ENCODE measurements at places on chromosomes 7 and 10. TPM values are rescaled to one million over a fixed set of nuclear protein-coding genes. Genes with fewer than 3 reads are reported as not detected.

FEZF1 gene
- total RNA-seq: not detected

- peak; percentile 77 for DNase-seq
These were observed at the start of gene ANKRD2 for GRCh38 chr10:97572214-97572989. Gene ANKRD2 (plus strand): TSS chr10:97572779. CDS start chr10:97572789, 10 bp downstream.

- no peak for DNase-seq
These were observed 125.7 kb upstream of the NPS start for GRCh38 chr10:127423218-127423915.

DNA sequence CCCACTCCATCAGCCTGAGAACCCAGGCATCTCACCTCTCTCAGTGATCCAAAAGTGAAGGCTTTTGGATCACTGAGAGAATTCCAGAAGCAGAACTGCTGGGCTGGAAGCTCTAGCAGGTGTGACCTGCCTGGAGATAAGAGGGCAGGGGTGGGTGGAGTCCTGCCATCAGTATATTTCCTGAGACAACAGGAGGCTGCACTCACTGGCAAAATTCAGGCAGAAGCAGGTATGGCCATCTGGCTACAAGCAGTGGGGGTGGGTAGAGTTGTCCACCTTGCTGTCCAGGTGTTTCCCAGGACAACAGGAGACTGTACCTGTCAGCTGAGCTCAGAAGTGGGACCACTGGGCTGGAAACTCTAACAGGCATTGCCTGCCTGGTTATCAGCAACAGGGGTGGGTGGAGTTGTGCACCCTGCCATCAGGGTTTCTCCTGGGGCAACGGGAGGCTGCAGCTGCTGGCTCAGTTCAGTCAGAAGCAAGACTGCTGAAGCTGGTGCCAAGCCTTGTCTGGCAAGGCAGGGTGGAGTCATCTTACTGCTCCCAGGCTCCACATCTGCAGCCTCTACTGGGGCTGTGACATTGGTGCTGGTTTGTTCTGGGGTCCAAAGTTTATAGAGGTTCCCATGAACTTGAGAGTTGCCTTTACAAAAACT, 47.2 kb upstream of the SFTPD start:
- DNase-seq: no peak

FOXI2 gene
- total RNA-seq: not detected

DNA sequence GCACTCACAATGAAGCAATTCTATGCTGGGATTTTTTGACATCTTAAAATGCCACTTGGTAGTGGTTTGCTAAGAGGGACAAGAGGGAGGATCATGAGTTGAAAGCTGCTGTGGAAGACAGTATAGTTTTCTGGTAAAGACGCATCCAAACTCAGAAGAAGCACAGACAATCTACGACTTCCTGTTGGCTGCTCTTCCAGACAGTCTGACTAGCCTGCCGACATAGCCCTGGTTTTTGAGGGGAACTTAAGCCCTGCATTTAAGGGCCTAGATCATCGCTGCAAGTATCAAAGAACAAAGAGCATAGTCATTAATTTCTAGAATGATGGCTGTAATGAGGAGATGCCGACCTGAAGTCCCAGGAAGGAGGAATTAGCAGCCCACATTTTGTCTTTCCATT, 99.9 kb upstream of the IKZF1 start:
- DNase-seq: no peak

- DNase-seq: no peak
These were observed 108.4 kb upstream of the SEMA3A start for GRCh38 chr7:84302949-84303348.

MYH16 gene
- total RNA-seq: 0.13 TPM

POP7 gene
- 36.6 TPM for total RNA-seq

GRCh38 chr10:63064706-63065105, 68.4 kb upstream of the NRBF2 start:
- peak; percentile 2 for DNase-seq

DNA sequence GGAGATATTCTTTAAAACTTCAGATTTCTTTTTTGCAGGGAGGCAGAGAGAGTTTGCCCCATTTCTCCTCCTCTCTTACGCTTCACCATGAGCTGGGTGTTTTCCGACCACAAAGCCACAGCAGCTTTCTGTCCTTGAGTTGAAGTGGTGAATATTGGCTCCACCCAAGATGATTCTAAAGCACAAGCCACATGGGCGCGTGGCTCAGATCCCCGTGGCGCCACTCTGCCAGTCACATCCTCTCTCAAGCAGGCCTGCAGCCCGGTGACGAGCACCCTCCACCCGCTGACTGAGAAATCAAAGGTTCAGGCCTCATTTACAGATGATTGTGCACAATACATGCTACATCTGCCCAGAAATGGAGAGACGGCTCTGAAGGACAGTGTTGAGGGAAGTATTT, 27.6 kb upstream of the RNF32 start:
- no peak for DNase-seq

GRCh38 chr7:142385491-142386340, 127.9 kb upstream of the PRSS58 start:
- peak; percentile 71 for DNase-seq

Measured in dermis microvascular lymphatic vessel endothelial cell (primary cell).